ENCODE measurements at places on chromosomes 3 and 15.

GRCh38 chr3:143885780-143886427, 37.6 kb upstream of the SLC9A9 start:
- no peak for DNase-seq

DNA sequence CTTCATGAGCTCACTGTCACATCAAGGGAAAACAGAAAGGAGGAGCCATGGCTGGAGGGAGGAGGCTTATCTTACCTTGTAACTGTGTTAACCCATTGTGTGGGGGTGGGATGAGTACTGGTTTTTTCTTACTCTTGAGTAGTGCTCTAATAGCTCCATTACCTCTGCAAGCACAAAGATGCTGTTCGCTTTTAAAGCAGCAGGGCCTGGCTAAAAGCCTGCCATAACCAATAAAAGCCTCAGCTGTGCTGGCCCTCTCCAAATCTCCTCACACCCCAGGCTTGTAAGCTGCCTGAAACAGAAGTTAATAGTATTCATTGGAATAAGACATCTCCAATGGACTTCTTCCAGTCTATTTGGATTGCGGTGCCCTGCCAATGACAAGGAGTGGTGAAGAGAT, 544.1 kb downstream of the TUSC7 start:
- no peak for DNase-seq

DNA sequence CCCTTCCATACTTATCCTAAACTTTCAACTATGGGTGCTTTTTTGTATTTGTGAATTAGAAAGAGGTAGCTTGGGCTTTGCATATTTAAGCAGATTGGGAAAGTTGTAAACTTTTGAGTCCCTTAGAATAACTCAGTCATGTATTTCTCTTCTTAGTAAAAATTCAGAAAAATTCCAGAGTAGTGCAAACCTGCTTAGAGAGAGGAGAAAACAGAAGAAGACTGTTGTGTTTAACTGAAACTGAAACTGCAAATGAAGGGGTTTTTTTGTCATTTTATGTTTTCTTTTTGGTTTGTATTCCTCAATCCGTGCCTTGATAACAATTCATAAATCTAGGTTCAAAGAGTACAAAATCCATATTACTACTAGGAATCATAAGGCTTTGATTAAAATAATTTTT, 31.3 kb downstream of the CD200 start:
- DNase-seq, result no peak

- no peak for DNase-seq
Measured at GRCh38 chr3:157311633-157312375, 124.8 kb upstream of the PTX3 start.

- no peak for DNase-seq
Measured at GRCh38 chr15:45497261-45497660, 25.3 kb downstream of the SLC30A4 start.

DNA sequence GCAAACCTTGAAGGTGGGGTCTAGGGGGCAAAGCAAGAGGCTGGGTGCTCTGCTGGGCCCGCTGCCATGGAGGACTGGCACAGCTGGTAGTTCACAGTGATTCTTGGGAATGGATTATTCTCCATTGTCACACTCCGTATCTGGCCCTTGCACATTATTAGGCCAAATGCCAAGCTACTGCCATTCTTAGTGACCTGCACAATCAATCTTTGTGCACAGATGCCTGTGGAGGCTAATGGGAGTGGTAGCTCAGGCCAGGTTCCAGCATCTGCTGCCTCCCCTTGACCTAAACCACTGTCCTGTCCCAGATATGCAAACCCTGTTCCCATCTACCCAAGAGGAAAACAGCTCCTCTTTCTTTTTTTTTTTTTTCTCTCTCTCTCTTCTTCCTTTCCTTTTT, 67.5 kb downstream of the TIPARP start:
- DNase-seq, result no peak

DNA sequence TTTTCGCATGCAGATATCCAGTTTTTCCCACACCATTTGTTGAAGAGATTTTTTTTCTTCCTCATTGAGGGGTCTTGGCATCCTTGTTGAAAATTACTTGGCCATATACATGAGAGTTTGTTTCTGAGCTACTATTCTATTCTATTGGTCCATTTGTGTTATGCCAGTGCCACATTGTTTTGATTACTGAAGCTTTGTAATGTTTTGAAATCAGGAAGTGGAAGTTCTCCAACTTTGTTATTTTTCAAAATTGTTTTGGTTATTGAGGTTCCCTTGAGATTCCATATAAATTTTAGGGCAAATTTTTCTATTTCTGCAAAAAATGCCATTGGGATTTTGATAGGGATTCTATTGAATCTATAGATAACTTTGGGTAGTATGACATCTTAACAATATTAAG, 130.3 kb upstream of the PFN2 start:
- DNase-seq, result no peak

- no peak for DNase-seq
Measured at GRCh38 chr3:174659511-174659910, 199.6 kb upstream of the NAALADL2 start.

GRCh38 chr15:62929000-62929357, 113.6 kb upstream of the TPM1 start:
- no peak for DNase-seq

- no peak for DNase-seq
Measured at GRCh38 chr3:155086051-155086450, 5.9 kb downstream of the MME start.

GRCh38 chr3:23728601-23729117, 77.1 kb upstream of the UBE2E1 start:
- no peak for DNase-seq
